Bronchial smooth muscle cell (primary cell): ENCODE measurements at places on chromosomes 3 and 15. TPM values are rescaled to one million over a fixed set of nuclear protein-coding genes. Genes with fewer than 3 reads are reported as not detected.

CPNE9 gene
- total RNA-seq, result under 0.01 TPM in 1 of 2 replicates, not detected in the other

GOLGA6L10 gene
- 0.86 and 1.1 TPM in 2 replicates for total RNA-seq

HCN4 gene
- under 0.01 TPM in 1 of 2 replicates, not detected in the other for total RNA-seq

NR1I2 gene
- under 0.01 TPM in 1 of 2 replicates, not detected in the other for total RNA-seq

FANCD2OS gene
- total RNA-seq, result not detected in 2 replicates

C2CD4B gene
- total RNA-seq, result not detected in 2 replicates

TJP1 gene
- total RNA-seq, result 30.8 and 37.8 TPM in 2 replicates

BFSP2 gene
- not detected in 2 replicates for total RNA-seq

CTDSPL gene
- 21.0 and 24.4 TPM in 2 replicates for total RNA-seq

CLDN16 gene
- not detected in 2 replicates for total RNA-seq

SLC27A2 gene
- under 0.01 TPM in 1 of 2 replicates, not detected in the other for total RNA-seq

GRM7 gene
- not detected in 2 replicates for total RNA-seq

GASK1A gene
- 0.26 and 3.3 TPM in 2 replicates for total RNA-seq

MON1A gene
- 8.4 and 11.2 TPM in 2 replicates for total RNA-seq

MCTP2 gene
- total RNA-seq, result 4.1 and 4.3 TPM in 2 replicates

EPHA3 gene
- 0.09 and 0.16 TPM in 2 replicates for total RNA-seq

CMTM8 gene
- total RNA-seq, result 0.09 and 0.32 TPM in 2 replicates

BMF gene
- total RNA-seq, result 3.8 and 21.8 TPM in 2 replicates

FBXL2 gene
- 14.8 and 16.5 TPM in 2 replicates for total RNA-seq

KY gene
- total RNA-seq, result 0.69 and 2.2 TPM in 2 replicates

GOLGA6L4 gene
- 0.86 and 1.1 TPM in 2 replicates for total RNA-seq

LRRC31 gene
- total RNA-seq, result not detected in 2 replicates

NDN gene
- 34.1 and 36.9 TPM in 2 replicates for total RNA-seq

SLTM gene
- 58.8 and 61.2 TPM in 2 replicates for total RNA-seq

NANOGP8 gene
- not detected in 2 replicates for total RNA-seq

P2RY1 gene
- 0.26 and 2.5 TPM in 2 replicates for total RNA-seq

CHRNB4 gene
- not detected in 2 replicates for total RNA-seq
